Stimulated activated CD8-positive, alpha-beta memory T cell treated with anti-CD3 and anti-CD28 coated beads, Interleukin-15, amount 100 ng/mL, for 48 hours (primary cell): ENCODE measurements at places on chromosomes 5 and 9.
A peak's percentile ranks its signal among the peaks of the same experiment; 100 is the strongest.

GRCh38 chr5:14147210-14147609 is 4.1 kb downstream of the TRIO start:
- no peak for DNase-seq

- DNase-seq: no peak
Observed at GRCh38 chr5:57529864-57530263, 47.3 kb upstream of the ACTBL2 start.

GRCh38 chr9:32395510-32396216 is 11.2 kb downstream of the ACO1 start:
- DNase-seq: no peak

DNA sequence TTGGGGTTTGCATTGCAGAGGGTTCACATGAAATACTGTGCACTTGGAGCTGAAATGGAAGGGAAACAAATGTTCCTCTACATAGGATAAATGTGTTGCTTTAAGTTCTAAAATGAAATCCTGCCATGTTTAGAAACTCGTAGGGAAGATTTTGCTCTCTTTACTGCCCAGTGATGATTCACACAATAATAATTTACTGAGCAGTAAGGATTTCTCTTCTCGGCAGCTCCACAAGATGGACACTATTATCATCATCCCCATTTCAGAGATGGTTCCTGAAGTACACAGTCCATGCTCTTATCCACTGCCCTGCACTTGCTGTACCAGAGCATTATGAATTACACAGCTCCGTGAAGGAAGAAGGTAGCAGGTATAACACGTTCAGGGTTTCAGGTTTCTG is 4.1 kb downstream of the HACD4 start:
- no peak for DNase-seq

DNA sequence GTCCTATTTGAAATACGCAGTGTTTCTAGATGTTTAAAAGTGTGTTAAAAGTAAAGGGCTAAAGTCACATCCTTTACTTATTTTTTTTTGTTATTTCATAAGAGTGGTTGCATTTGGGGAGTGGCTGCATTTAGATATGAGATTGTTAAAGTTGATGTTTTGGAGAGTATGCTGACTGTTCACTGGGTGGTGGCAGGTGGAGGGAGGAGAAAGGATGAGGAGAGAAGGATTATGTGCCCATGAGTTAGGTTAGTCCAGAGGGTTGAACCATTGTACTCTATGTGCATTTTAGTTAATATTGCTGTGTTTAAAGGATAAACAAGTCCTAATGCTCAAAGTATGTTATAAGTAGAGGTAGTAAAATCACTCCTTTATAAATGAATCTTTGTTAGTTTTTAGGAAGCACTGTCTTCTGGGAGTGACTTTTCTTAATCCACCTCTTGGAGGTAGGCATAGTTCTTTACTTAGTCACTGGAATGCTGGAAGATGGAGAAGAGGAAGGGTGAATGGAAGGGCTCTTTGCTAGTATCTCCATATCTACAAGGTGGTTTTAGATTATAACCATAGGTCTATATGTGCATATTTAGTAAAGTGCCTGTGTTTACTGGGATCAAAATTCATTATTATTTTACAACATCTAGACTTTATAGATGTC is 332.3 kb downstream of the NPR3 start:
- no peak for DNase-seq

- peak; percentile 25 for DNase-seq
Observed at GRCh38 chr5:172412724-172413286, 41.5 kb downstream of the SH3PXD2B start.

- no peak for DNase-seq
Observed at GRCh38 chr5:10376544-10376943, 23.0 kb downstream of the MARCHF6 start.

DNA sequence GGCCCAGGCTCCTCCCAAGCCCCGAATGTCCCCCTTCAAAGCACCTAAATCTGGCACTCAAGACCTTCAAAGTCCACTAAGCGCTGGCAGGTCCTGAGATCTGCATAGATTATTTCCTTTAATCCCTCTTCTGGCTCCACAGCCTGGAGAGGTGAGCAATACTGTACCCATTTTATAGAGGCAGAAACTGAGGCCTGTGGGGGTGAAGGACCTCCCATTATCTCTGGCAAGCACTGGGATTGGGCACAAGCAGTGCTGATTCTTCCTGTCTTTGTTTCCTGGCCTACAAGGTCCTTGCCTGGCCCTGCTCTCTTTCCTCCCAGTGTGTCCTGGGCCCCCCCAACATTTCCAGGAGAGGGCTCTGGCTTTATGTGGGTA is 252.3 kb downstream of the PBX3 start:
- no peak for DNase-seq

- no peak for DNase-seq
Observed at GRCh38 chr5:173010021-173010420, 26.4 kb downstream of the ATP6V0E1 start.

DNA sequence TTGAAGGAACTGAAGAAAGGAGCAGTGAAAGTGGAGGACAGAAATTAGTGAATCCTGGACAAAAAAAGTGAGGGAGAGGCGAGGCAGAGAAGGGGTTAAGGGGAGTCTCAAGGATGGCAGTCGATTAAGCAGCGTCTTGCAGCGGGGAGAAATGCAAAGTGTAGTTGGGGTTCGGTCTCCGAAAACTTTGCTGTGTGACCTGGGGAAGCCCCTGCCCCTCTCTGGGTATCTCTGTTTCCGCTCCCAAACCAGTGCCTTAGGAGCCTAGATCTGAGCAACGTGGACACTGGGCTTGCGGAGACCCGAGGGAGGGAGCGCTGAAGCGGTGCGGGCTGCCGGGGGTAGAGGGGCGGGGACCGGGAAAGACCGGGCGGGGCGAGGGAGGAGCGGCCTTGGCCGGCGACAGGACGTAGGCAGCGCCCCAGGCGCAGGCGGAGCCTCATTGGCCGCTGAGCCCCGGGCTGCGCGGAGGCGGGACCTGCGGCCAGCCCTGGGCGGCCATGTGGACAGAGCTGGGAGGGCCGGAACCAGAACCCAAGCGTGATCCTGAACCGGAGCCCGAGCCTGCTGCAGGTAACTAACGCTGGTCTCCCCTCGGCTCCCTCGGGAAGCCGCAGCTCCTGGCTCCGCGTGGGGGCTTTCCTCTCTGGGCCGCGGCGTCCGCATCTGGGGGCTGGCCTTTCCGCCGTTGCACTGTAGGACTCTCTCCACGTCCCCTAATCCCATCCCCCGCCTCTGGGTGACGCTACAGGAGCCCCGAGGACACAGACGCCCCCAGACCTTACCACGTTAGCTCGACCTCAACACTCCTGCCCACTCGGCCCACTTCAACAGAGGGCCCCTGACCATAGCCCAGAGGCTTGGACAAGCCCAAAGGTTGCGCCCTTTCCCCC is at the start of gene ALDH1B1:
Gene ALDH1B1, plus strand, starts transcription at position 468 of the 893 bp plus-strand sequence. CDS start 3,047 bp downstream, outside the sequence.
- peak; percentile 71 for DNase-seq

- DNase-seq: no peak
Observed at GRCh38 chr5:133790898-133791297, 177.5 kb downstream of the C5orf15 start.

DNA sequence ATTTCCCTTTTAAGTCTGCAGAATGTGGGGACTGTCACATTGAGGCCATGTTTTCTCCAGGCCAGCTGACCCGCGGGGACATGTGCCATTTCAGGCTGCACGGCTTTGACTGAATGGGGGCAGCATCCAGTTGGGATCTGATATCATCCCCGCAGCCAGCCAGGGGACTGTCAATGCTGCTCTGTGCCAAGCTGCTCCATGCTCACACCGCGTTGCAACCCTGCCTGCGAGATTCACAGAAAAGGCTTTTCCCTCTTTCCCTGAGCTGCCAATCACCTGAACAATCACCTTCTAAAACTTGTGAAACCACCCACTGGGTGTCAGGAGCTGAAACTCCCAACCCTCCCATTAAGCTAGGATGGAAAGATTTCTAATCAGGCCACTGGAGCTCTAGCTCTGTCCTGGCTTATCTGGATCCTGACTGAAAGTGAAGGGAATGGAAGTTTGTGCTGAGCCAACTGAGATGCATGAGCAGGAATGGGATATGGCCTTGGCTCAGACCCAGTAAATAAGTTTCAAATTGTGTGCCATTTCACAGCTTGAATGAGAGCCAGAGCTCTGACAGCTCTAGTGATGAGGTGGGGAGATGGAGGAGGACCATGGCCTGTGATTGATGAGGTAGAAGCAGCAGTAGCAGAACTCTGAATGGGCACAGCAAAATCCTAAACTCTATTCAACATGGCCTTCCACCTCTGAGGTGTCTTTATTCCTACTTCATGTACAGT is 34.5 kb upstream of the ZNF366 start:
- no peak for DNase-seq

GRCh38 chr9:72947984-72948465 is 4.8 kb downstream of the ALDH1A1 start:
- no peak for DNase-seq

GRCh38 chr5:35066260-35066795 is 18.6 kb upstream of the AGXT2 start:
- DNase-seq: no peak

DNA sequence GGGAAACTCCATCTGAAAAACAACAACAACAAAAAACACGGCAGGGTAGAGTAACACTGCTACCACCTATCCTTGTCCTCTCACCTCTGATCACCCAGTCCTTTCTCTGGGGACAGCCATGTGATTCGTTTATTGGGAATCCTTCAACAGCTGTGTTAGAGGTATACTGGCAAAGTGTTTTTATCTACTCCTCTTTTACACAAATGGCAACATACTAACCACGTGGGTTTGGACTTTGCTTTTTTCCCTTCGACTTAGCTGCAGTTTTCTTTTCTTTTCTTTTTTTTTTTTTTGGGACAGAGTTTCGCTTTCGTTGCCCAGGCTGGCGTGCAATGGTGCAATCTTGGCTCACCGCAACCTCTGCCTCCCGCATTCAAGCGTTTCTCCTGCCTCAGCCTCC is 11.2 kb upstream of the SET start:
- DNase-seq: no peak

GRCh38 chr5:1943481-1943880 is 60.8 kb upstream of the IRX4 start:
- no peak for DNase-seq

DNA sequence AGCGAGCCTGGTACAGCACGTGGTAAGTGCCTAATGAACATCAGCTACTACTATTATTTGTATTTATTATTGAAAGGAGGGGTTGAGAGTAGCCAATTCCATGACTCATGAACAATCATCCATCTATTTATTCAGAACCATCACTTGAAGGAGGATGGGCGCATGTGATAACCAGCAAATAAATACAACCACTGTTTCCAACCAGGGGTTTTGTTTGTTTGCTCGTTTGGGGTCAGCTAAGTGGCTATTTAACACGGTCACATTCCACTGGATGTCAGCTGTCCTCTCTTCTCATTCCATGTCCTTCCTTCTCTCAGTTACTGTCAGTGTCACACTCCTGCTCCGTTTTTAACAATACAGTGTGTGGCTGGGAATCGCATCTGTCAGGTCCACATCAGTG is 8.6 kb downstream of the RAPGEF1 start:
- no peak for DNase-seq

GRCh38 chr5:151155775-151156506 is 1.6 kb downstream of the ANXA6 start:
- DNase-seq: no peak

GRCh38 chr5:126831156-126831555 is 54.2 kb downstream of the LMNB1 start:
- no peak for DNase-seq

DNA sequence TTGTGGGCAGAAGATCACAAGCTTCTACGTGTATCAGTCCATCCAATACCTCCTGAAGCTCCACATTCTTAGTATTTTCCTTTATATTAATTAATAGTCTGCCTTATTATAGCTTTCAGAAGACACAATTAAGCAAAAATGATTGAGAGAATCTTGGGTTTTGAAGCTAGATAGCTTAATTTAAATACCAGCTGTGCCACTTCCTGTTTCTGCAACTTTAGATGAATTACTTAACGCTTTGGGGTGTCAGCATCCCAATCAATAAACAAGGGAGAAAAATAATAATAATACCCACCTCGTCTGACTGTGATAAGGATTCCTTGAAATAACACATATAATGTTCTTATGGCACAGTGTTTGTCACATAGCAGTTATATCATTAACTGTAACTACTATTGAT is 44.7 kb upstream of the HTR4 start:
- no peak for DNase-seq
